ENCODE measurements at places on chromosomes 4 and X.

- no peak for DNase-seq
Measured at GRCh38 chrX:8005678-8006347, 78.6 kb upstream of the PNPLA4 start.

DNA sequence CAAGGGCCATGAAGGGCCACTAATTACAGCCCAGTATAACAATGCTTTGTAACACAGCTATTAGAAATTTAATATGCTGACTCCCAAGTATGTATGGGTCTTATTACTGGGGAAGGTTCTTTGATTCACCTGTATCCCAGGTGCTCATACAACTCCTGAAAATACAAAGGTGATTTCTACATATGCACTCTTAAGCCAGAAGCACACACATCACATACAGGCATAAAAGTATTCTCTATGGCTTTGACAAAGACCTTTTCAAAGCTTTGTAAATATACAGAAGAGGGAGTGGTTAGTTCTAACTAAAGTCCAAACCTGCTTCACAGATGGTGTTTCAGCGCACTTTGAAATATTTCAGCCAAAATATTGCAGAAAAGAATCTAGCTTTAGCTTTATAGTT lies 191.5 kb downstream of the SNCA start:
- no peak for DNase-seq

GRCh38 chr4:15809058-15809457 lies 30.9 kb downstream of the CD38 start:
- peak; percentile 42 for DNase-seq

GRCh38 chr4:188372058-188372457 lies 232.8 kb downstream of the TRIML1 start:
- no peak for DNase-seq

DNA sequence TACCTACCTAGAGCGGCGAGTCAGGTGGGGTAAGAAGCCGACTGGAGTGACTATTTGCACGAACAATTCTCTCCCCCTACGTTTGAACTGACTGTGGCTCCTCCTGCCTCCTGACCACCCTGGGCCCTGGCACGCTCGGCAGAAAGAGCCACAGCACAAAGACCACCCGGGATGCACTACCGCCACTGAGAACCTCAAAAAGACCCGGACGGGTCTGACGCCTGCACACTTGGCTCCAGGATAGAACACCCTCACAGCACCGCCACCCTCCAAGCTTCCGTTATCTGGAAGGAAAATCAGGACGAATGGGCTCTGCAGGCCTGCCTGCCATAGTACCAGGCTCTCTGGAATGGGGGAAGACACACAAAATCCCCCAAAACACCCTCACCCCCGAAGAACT lies 2.2 kb downstream of the LRPAP1 start:
- DNase-seq = no peak

DNA sequence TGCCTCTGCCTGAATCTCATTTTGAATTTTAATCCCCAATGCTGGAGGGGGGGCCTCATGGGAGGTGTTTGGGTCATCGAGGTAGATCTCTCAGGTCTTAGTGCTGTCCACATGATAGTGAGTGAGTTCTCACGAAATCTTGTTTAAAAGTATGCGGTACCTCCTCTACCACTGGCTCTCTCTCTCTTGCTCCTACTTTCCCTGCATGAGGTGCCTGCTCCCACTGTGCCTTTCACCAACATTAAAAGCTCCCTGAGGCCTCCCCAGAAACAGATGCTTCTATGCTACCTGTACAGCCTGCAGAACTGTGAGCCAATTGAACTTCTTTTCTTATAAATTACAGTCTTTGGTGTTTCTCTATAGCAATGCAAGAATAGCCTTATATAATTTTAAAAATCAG lies 560.7 kb upstream of the CPEB2 start:
- DNase-seq = no peak

DNA sequence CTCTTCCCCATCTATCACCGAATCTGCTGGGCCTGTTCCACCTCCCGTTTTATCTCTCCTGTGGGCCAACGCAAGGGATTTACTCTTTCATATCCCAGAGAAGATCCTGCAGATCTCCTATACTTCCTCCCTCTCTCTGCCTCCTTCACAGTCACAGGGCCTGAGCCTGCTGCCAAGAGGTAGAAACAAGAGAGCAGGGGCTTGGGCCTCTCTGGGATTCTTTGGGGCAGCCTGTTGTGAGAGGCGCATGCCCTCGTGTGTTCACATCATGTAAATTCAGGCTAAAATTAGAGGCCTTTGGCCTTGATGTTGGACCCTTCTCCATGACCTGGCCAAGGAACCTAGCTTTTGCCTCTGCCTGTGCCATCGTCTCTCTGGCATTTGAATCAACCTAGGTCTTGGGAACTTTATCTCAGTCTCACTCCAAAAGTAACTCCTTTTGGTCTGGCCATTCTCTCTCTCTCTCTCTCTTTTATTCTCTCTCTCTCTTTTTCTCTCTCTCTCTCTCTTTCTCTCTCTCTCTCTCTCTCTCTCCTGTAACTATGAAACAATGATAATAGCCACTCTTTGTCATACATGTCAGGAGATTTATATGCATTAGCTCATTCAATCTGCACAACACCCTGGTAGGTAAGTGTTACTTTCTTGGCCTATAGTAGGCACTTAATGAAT lies 20.0 kb upstream of the EFNB1 start:
- DNase-seq = no peak

GRCh38 chr4:66539745-66540144 lies 869.5 kb upstream of the EPHA5 start:
- no peak for DNase-seq

DNA sequence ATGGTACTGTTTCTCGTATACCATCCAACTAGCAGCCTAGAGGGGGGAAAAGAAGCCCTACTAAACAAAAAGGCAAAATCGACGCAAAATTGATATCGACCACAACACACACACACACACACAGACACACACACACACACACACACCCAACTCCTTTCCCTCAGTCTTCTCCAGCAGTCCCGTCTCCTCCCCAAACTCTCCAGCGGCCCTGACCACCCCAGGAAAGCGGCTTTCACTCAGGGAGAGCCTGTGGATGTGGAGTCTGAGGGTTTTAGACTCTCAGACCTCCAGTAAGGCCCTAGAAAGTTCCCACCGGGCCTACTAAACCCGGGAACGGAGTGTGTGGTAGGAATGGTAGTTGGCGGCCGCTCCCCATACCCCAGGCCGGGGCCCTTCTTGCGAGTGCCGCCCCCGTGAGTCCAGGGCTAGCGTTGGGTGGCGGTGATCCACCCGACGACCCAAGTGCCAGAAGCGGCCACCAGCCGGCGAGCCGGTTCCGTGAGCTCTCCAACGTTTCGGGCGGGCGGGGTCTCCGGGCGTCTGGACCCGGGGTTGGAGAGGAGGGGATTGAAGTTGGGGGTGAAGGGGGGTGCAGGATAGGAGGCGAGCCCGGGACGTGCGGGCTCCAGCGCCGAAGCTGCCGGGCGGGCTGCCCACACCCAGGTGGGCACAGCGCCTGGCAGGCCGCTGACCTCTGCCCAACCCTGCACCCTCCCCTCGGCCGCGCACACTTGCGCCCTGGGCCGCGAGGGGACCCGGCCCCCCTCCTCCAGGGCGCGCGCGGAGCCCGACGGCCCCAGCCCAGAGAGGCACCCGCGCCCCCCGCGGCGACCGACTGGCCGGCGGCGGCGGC lies 13.7 kb downstream of the ARX start:
- no peak for DNase-seq
